ENCODE measurements at places on chromosomes 11 and 22.

- DNase-seq, result no peak
These were observed 4.0 kb downstream of the NAP1L4 start for GRCh38 chr11:2987881-2988861.

GRCh38 chr11:28770806-28771205, 662.6 kb downstream of the METTL15 start:
- DNase-seq, result no peak

GRCh38 chr11:33387581-33387980, 130.4 kb downstream of the HIPK3 start:
- DNase-seq, result no peak

DNA sequence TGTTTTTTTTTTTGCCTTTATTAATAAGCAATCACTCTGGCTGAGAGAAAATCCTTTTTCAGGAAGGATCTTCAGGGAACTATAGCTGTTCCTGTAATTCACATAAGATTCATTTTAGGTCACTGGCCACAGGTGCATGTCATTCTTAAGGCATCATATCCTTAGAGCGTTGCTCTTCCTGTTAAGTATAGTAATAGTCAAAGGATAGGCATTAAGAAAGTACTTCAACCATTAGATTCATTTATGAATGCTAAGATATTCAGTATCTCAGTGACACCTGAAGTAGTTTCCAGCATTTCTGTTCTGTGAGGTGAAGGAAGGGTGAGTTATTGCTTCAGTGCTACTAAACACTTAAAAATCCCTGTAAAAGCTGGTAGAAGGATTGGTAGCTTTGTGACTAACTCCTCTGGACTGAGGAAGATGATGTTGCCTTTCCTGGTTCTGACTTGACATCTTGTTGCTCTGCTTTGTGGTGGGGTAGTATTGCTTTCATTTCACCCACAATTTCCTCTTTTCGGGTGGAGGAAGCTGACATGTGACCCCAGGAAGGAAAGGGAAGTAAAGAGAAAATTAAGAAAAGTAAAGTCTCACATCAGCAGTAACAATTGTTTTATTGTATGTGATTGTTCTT, 34.7 kb downstream of the RNF169 start:
- DNase-seq, result no peak

- peak; percentile 56 for DNase-seq
These were observed 1.2 kb downstream of the TRABD start for GRCh38 chr22:50186761-50187523.

DNA sequence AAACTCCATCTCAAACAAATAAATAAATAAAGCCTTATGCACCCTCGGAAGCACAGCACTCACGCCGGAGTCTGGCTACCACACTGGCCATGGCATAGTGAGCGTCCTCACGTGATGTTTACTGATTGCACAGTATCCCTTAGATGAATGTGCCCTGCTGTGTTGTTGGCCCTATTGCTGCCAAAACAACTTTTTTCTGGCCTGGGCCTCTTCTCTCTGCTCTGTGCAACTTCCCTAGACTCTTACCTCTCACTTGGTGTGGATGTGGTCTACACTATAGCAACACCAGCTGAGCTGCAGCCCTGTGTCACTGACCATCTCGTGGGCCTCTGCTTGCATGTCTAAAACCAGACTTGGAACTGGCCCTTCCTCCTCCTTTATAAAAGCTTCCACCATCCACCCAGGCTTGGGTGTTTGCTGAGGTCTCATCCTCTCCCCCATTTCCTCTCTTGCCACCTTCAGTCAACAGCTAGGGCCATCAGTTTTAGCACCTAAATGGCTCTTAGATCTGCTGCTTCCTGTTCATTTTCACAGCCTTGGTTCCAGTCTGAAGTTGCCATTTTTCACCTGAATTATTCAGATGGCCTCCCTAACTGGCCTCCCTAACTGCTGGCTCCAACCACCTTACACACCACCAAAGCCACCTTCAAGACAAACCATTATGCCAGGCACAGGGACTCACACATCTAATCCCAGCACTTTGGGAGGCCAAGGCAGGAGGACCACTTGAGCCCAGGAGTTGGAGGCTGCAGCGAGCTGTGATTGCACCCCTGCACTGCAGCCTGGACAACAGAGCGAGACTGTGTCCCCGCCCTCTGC, 9.2 kb downstream of the ZNF74 start:
- no peak for DNase-seq

- no peak for DNase-seq
These were observed 446.5 kb downstream of the AASDHPPT start for GRCh38 chr11:106523921-106524320.

GRCh38 chr11:17718510-17718962, 835 bp upstream of the MYOD1 start:
- no peak for DNase-seq

DNA sequence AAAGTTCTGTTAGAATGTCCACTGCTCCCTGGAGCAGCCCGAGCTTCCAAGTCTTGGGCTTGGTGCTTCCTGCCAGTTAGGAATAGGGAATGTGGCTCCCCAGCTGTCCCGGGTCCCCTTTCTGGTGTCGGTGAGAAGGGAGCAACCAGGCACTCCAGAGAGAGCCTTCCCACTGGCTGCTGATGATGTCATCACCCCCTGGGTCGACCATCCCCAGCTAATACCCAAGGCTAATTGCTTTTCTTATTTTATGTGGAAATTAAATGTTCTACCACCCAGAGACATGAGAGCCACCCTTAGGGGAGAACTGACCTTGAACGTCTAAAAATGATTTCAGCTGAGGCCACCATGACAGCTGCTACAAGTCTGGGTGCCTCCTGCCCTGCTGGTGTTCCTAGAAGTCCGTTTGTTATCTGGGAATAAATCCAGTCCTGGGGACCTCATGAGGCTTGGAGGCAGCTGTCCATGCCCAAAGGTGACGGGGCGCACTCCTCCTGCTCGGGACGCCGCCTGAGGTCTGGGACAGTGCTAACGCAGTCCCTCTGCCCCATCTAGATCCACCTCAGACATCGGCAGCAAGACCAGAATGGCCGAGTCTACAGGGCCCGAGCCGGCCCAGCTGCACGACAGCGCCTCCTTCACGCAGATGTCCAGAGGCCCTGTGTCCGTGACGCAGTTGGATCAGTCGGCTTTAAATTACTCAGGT, 42.3 kb downstream of the C11orf91 start:
- no peak for DNase-seq

GRCh38 chr11:131331010-131331409, 39.4 kb upstream of the NTM start:
- DNase-seq, result no peak

- no peak for DNase-seq
These were observed 49.3 kb upstream of the CLPB start for GRCh38 chr11:72483412-72484186.

GRCh38 chr11:116107229-116107628, 603.0 kb upstream of the CADM1 start:
- DNase-seq, result no peak

Measured in right lobe of liver (tissue), 6 donors.